ENCODE measurements at places on chromosomes 16 and 17. TPM values are rescaled to one million over a fixed set of nuclear protein-coding genes. Genes with fewer than 3 reads are reported as not detected.

DNA sequence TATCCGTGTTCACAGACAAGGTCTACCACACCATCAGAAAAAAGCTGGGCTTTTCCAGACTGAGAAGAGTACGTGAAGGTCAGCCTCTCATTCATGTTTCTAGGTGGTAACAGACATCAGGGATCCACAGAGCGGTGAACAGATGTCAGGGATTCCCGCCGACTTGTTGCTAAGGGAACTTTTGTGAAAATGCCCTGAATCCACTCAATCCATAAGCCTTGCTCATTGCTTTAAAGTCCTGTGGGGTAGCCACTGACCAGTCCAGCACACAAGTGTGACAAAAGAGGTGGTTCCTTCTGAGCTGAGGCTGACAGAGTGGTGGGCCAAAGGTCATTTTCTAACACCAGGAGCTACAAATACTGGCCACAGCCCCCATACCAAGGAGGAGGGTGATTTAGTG, 5.9 kb downstream of the GAS7 start:
- H3K36me3 ChIP-seq: no peaks in the 10 kb centered on the region
- no peaks in the 10 kb centered on the region for H3K4me1 ChIP-seq
- DNase-seq: no peak
- H3K27me3 ChIP-seq: no peaks in the 10 kb centered on the region

Gene SPHK1
- 2.2 TPM for total RNA-seq

- no peak for DNase-seq
- H3K4me1 ChIP-seq: peaks cover 13% of the 10 kb centered on the region
- no peak overlapping the region for H3K27ac ChIP-seq
- H3K27me3 ChIP-seq: peaks cover 22% of the 10 kb centered on the region
Measured at GRCh38 chr16:88387941-88388627, 5.3 kb downstream of the ZNF469 start.

GRCh38 chr16:24993722-24994686, 21.2 kb downstream of the ARHGAP17 start:
- peaks cover 99% of the 10 kb centered on the region for H3K4me1 ChIP-seq
- peak overlapping the region; percentile 54 for H3K27ac ChIP-seq
- peaks cover 7% of the 10 kb centered on the region for H3K36me3 ChIP-seq
- no peak overlapping the region for H3K4me3 ChIP-seq
- H3K27me3 ChIP-seq: no peaks in the 10 kb centered on the region
- DNase-seq: no peak

GRCh38 chr16:71429581-71429980, 12.3 kb downstream of the TLE7 start:
- DNase-seq: no peak
- peaks cover 4% of the 10 kb centered on the region for H3K4me1 ChIP-seq
- no peak overlapping the region for H3K27ac ChIP-seq
- no peak overlapping the region for H3K4me3 ChIP-seq
- peaks cover 38% of the 10 kb centered on the region for H3K27me3 ChIP-seq
- no peaks in the 10 kb centered on the region for H3K36me3 ChIP-seq

- DNase-seq: no peak
- no peak overlapping the region for H3K4me3 ChIP-seq
- H3K27ac ChIP-seq: peak overlapping the region; percentile 77
- H3K27me3 ChIP-seq: no peaks in the 10 kb centered on the region
- H3K36me3 ChIP-seq: peaks cover 20% of the 10 kb centered on the region
Measured at GRCh38 chr17:77458202-77459017, 317.6 kb downstream of the SEC14L1 start.

DNA sequence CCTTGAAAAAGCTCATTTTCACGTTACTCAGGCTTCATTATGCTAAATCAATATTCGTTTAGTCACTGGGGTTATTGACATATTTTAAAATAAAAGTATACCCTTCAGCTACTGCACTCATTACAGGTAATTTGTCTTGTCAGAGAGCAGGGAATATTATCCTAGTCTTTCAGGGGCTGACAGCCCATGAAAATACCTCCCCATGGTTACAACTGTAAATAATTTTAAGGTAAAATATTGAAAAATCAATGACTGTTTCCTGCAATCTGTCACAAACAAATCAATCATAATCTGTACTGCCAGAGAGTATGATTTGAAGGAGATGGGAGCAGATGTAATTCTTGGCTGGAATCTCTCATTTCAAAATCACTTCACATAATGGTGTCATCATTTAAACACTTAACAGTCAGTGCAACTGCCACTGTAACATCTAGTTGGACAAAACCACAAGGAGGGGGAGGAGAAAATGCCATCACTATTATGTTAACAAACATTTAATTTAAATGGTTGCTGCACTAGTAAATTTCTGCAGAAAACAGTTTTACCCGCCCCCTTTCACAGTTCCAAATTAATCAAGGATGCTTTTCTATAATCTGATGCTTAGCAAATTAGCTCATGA, 9.3 kb upstream of the IRX5 start:
- no peaks in the 10 kb centered on the region for H3K4me1 ChIP-seq
- H3K27me3 ChIP-seq: no peaks in the 10 kb centered on the region
- no peaks in the 10 kb centered on the region for H3K36me3 ChIP-seq
- H3K27ac ChIP-seq: no peak overlapping the region

DNA sequence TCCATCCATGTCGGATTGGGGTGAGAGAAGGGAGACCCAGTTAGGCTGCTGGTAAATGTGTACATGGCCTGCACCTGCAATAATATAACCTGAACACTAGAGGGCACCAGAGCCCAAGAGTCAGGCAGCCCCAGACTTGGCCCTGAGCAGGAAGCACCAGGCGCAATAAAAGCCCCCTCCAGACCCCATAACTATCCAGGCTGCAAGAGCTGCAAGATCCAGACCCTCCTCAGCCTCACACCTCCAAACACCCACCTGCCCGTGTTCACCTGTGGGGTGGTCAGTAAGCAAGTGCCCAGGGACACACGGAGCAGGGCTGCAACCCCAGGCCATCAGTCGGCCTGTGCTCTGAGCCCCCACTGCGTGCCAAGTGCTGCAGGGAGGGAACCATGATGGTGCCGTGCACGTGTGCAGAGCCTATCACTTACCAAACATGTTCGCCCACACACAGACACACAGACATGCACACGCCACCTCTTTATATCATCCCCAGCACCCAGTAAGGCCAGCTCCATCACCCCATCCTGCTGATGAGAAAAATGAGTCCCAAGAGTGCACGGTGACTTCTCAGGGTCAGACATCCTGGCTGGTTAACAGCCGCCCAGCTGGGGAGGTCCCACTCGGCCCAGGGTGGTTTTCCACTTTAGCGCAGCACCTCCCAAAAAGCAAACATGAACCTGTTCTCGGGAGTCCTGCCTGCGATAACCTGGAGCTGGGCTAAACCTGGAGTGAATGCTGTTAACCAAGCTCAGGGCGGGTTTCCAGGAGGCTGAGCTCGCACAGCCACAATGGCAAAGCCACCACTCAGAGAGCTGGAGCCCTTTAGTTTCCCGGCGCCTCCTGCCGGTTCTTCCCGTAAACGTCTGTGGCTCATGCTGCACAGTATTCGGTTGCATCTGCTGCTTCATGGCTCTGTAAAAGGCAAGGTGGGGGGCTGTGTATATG, 439.8 kb downstream of the SOX9 start:
- peak; percentile 52 for DNase-seq
- no peak overlapping the region for H3K27ac ChIP-seq
- H3K4me1 ChIP-seq: no peaks in the 10 kb centered on the region
- no peaks in the 10 kb centered on the region for H3K36me3 ChIP-seq
- no peaks in the 10 kb centered on the region for H3K27me3 ChIP-seq

Gene SGCA
- 3.8 TPM for total RNA-seq

DNA sequence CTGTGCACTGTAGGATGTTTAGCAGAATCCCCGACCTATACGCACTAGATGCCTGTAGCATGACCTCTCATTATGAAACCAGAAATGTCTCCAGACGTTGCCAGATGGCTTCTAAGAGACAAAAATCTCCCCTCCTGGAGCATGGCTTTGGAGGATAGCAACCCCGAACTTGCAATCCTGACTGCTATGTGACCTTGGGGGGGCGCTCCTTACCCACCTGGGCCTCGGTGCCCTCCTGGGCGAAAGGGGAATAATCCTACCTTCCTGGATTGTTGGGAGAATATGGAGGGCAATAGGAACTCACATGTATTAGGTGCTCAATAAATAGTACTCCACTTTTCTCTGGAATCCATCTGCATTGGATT, 8.1 kb downstream of the MRM1 start:
- no peaks in the 10 kb centered on the region for H3K27me3 ChIP-seq
- DNase-seq: no peak
- peaks cover 12% of the 10 kb centered on the region for H3K4me1 ChIP-seq
- H3K27ac ChIP-seq: no peak overlapping the region
- no peaks in the 10 kb centered on the region for H3K36me3 ChIP-seq
- H3K4me3 ChIP-seq: no peak overlapping the region

GRCh38 chr16:81456523-81457325, 12.1 kb downstream of the CMIP start:
- no peaks in the 10 kb centered on the region for H3K27me3 ChIP-seq
- peaks cover 27% of the 10 kb centered on the region for H3K4me1 ChIP-seq
- no peak overlapping the region for H3K27ac ChIP-seq
- H3K36me3 ChIP-seq: peaks cover 30% of the 10 kb centered on the region
- no peak for DNase-seq

Measured in B cell (primary cell).